ENCODE measurements at places on chromosomes 5 and 9.

GRCh38 chr5:33650911-33651310 lies 210.1 kb downstream of the TARS1 start:
- no peak for DNase-seq

- no peak for DNase-seq
Observed at GRCh38 chr5:130141659-130142320, 237.5 kb downstream of the CHSY3 start.

DNA sequence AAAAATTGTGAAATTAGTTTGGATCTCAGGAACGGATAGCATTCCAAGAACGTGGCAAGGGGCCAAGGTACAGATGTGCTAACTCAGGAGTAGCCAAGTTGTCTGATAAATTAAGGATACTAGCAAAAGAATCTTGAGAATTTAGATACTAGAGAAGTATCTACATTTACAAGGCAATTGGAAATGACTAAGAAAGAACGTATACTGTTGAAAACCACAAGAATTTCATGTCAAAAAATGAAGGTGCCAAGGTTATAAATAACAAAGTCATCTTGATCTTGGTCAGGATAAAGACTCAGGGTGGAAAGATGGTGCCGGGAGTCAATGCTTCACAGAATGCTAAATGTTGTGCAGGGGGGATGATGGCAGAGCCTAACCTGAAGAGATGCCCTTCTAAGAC lies 19.2 kb downstream of the CAPSL start:
- DNase-seq, result no peak

- DNase-seq, result no peak
Observed at GRCh38 chr9:91560301-91560700, 136.7 kb upstream of the NFIL3 start.

DNA sequence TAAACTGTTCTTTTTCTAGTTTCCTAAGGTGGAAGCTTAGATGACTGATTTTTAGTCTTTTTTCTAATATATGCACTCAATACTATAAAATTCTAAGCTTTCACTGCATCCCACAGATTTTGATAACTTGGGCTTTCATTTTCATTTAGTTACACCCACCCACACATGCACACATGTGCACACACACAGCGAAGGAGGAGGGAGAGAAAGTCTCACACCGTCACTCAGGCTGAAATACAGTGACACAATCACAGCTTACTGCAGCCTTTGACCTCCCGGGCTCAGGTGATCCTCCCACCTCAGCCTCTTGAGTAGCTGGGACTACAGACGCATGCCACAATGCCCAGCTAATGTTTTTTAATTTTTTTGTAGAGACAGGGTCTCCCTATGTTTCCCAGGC lies 96.5 kb downstream of the SMIM23 start:
- DNase-seq, result no peak

GRCh38 chr9:131043087-131043486 lies 34.1 kb downstream of the LAMC3 start:
- DNase-seq, result no peak

DNA sequence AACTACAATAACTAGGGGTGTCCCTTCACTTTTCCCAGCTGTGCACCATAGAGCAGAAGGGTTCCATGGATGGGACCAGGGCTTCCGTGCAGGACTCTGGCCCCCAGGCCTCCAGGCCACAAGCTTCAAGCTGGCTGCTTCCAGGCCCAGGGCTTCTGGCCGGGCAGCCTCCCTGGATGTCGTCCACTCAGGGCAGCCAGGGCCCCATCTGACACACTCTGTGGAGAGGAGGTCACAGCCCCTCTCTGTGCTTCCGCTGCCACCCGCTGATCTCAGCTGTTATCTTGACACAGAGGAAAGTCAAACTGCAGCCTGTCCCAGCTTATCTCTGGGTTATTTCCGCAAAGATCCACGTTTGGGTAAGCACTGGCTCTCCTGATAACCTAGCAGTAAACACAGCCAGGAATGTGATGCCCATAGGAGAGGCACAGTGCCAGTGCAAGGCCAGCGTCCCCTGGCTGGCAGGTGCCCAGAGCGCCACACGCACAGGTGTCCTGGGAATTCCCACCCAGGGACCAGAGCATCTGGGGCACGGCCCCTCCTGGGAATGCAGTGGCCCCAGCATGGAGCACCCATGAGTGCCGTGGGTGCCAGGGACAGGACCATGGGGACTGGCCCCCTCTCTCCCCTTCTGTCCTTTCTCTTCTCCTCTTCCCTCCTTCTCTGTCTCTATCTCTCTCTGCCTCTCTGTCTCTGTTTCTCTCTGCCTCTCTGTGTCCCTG lies 15.6 kb upstream of the SLC6A19 start:
- DNase-seq, result no peak

GRCh38 chr5:111517853-111518501 lies 5.6 kb upstream of the STARD4 start:
- DNase-seq, result no peak

GRCh38 chr9:35603506-35603985 lies 1.5 kb upstream of the TESK1 start:
- DNase-seq, result no peak

DNA sequence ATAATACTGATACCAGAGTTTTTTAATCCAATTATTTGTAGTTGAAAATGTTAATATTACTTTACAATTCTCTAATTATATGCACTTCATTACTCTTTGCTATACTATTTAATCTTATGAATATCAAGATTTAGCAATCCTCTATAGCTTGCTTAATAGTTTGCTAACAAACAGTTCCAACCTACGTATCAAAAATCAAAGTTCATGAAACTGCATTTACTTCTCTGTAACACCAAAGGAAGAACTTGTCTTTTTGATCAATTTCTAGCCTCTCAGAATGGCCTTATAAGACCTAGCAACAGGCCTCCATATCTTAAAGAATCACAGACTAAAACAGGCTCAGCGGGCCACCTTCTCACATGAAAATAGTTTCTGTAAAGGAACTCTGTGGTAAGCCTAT lies 68.9 kb downstream of the ADAMTS6 start:
- no peak for DNase-seq

GRCh38 chr5:33423018-33423630 lies 17.6 kb upstream of the TARS1 start:
- no peak for DNase-seq

DNA sequence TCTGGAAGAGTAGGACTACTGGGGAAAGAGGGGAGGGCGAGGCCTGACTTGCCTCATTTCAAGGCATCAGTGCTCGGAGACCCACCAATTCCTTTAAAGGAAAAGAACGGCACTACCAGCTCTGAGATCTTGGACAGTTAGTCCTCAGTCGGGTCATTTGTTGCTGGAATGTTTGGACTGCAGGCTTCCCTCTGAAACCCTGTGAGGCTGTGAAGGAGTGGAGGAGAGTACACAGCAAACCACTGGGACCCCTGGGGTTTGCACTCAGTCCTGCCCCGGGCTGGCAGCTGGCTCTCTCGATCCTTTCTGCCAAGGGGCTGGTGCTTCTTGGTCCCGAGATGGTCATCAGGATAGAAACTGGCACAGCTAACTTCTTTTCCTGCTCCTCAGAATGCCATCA lies 194.5 kb downstream of the TRIO start:
- no peak for DNase-seq
